ENCODE measurements at places on chromosomes 1 and 21. TPM values are rescaled to one million over a fixed set of nuclear protein-coding genes. Genes with fewer than 3 reads are reported as not detected.

The SYDE2 gene
- 0.35 TPM for polyA plus RNA-seq

The SLC35F3 gene
- polyA plus RNA-seq = not detected

The CR1L gene
- 0.07 TPM for polyA plus RNA-seq

The BNIPL gene
- 0.81 TPM for polyA plus RNA-seq

The CFHR2 gene
- polyA plus RNA-seq = not detected

The ZNF687 gene
- 37.0 TPM for polyA plus RNA-seq
